CD4-positive, alpha-beta T cell treated with Interleukin-1 beta for 1 hour (primary cell): ENCODE measurements at places on chromosomes 5 and 9.

- no peak for DNase-seq
These were observed 588.0 kb upstream of the TUSC1 start for GRCh38 chr9:26266146-26266793.

- DNase-seq: no peak
These were observed 795.0 kb downstream of the EFNA5 start for GRCh38 chr5:106875591-106876297.

DNA sequence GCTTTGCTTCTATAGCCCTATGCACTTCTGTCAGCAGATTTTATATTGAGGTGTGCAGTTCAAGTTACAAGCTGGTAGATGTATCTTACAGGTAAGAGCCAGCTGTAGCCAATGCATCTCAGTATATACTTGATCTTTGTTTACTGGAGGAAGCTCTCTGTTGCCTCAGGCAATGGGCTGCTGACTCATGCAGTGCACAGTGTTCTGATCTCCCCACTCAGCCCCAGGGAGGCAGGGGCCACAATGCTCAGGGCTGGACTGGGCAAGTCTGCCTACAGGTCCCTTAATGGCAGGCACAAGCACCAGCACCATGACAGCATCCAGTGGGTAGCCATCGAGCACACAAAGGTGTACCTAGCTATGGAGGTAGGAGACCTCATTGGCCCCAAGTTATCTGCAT lies 178.8 kb upstream of the CDH10 start:
- no peak for DNase-seq

DNA sequence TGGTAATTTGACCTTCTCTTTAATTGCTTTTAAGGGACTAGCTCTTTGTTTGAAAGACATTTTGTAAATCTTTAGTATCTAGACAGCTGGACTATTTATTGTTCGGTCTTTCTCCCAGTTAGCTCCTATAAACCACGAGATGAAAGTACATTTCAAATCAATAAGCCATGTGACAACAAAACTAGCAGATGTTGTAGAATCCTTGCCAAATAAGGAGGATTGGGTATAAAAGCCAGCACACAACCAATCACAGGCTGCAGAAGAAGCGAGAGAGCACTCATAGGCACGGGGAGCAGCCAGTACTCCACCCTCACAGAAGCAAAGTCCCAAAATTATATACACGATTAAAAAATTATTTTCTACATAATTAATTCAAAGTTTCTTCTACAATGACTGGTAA lies 8.1 kb upstream of the OMD start:
- no peak for DNase-seq

DNA sequence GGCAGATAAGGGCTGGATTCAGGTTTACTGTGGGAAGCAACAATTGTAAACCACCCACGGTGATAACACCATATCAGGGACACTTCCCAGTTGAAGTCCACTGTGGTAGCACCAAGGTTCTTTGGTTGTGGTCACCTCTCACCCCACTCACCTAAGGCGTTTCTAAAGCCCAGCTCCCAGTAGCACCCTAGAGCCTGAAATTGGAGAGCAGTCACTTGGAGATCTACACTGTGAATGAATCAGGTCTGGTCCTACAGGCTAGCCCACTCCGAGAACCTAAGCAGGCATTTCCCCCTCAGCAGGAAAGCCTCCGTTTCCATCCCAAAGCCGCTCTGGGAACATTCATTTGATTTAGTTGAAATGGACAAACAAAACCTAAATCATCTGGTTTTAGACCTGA lies 191.3 kb downstream of the TTC39B start:
- no peak for DNase-seq

DNA sequence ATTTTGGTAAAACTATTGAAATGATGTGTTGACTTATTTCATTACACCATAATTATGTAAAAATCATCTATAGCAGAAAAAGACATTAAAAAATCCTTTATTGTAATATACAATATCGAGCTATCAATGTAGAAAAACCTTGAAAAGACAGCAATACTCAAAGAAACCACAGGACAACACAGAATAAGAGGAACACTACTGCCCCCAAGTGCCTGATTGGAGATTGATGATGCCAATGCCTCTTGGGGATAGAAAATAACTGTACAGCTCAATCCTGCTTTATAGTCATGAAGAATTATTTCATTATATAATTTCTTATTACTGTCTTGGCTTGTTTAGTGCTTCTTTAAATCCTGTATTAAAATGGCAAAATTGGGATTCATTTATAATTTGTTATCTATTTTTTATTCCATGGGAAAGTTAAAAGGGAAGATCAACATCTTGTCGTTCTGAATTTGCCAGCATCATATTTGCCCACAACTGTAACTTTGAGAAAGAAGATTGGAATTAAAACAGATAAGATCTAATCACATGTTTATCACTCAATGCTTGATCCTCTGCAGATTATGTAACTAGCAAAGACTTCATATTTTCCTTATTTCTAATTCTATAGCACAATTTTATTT lies 337.5 kb downstream of the CDH9 start:
- DNase-seq: no peak

DNA sequence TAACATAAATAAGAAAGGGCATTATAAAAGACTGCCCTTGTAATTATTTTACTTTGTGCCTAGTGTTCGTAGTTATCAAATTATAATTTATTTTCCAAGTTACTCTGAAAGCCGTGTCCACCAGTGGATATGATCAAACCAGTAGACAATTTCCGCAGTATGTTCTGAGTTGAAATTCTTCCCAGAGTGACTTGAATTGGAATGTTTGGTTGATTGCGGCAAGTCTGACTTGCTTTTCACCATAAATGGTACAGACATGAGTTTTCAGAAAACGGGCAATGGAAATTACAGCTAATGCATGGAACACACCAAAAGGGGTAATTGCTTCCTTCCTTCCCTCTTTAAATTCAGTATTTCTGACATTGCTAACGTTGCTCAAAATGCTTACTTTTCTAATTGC lies 56.6 kb downstream of the CHSY3 start:
- DNase-seq: no peak

GRCh38 chr9:91991721-91992341 lies 41.8 kb upstream of the ROR2 start:
- DNase-seq: no peak

GRCh38 chr5:126869005-126869451 lies 92.1 kb downstream of the LMNB1 start:
- DNase-seq: peak; percentile 16

- DNase-seq: no peak
These were observed 10.2 kb upstream of the GPR150 start for GRCh38 chr5:95609711-95610110.
